Activated CD4-positive, alpha-beta T cell treated with anti-CD3 and anti-CD28 coated beads, Interleukin-2, amount 10 ng/mL, durations not matched to agents 7 days and 5 days (primary cell): ENCODE measurements at places on chromosomes 16 and 17. TPM values are rescaled to one million over a fixed set of nuclear protein-coding genes. Genes with fewer than 3 reads are reported as not detected.

TLCD3A gene
- total RNA-seq, result 5.8 TPM

- no peak for DNase-seq
- H3K4me3 ChIP-seq, result no peak overlapping the region
- no peaks in the 10 kb centered on the region for H3K4me1 ChIP-seq
- H3K27ac ChIP-seq, result no peak overlapping the region
- H3K36me3 ChIP-seq, result no peaks in the 10 kb centered on the region
Measured at GRCh38 chr17:10802496-10803284, 1.2 kb downstream of the TMEM238L start.

WIPI1 gene
- total RNA-seq, result 34.4 TPM

DOC2B gene
- not detected for total RNA-seq

KRT34 gene
- not detected for total RNA-seq

DNA sequence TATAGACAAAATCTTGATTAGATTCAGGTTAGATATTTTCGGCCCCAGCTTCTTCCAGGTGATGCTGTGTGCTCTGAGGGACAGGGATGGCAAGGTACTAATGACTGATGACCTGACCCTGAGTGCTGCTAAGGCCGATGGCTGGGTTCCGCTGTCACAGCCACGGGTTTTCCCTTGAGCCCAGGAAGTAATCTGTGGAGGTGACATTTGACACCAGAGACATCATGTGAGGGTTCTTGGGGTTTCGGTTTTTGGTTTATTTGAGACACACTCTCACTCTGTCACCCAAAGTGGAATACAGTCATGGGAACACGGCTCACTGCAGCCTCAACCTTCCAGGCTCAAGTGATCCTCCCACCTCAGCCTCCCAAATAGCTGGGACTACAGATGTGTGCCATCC lies 9.8 kb downstream of the OTOP3 start:
- no peaks in the 10 kb centered on the region for H3K4me1 ChIP-seq
- H3K4me3 ChIP-seq, result no peak overlapping the region
- no peaks in the 10 kb centered on the region for H3K36me3 ChIP-seq
- H3K27ac ChIP-seq, result no peak overlapping the region

- peak overlapping the region; percentile 47 for H3K27ac ChIP-seq
- peaks cover 17% of the 10 kb centered on the region for H3K4me1 ChIP-seq
- peaks cover 20% of the 10 kb centered on the region for H3K36me3 ChIP-seq
- DNase-seq, result no peak
- H3K27me3 ChIP-seq, result peaks cover 13% of the 10 kb centered on the region
- H3K4me3 ChIP-seq, result no peak overlapping the region
Measured at GRCh38 chr16:50038756-50039529, 13.9 kb downstream of the CNEP1R1 start.

DNA sequence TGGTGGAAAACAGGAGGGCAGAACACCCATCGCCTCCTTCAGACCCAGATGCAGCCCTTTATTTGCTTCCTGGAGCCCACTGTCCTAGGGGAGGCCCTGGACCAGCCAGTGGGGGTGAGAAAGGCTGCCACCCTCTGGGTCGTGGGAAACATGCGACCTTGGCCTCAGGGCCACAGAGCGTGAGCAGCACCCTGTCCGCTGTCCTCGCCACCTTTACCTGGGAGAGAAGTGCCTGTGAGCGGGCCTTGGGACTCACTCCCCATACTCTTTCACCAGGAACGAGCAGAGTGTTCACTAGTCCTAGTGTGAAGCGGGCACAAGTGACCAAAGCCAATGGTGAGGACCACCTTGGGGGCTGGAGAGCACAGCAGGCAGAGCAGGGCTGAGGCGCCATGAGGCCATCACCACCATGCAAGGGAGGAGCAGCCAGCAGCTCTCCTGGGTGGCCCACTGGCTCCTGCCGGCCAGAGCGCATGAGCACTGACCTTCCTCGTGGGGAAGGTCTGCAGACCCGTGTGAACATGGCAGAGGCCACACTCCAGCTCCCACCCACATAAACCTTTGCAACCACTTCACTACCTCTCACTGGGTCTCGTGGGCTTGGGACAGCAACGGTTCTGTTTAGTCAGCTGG lies 8.5 kb downstream of the SMCR8 start:
- no peak overlapping the region for H3K27ac ChIP-seq
- no peaks in the 10 kb centered on the region for H3K27me3 ChIP-seq
- H3K36me3 ChIP-seq, result peaks cover 40% of the 10 kb centered on the region
- no peak overlapping the region for H3K4me3 ChIP-seq

ARL5C gene
- total RNA-seq, result 0.15 TPM

DNA sequence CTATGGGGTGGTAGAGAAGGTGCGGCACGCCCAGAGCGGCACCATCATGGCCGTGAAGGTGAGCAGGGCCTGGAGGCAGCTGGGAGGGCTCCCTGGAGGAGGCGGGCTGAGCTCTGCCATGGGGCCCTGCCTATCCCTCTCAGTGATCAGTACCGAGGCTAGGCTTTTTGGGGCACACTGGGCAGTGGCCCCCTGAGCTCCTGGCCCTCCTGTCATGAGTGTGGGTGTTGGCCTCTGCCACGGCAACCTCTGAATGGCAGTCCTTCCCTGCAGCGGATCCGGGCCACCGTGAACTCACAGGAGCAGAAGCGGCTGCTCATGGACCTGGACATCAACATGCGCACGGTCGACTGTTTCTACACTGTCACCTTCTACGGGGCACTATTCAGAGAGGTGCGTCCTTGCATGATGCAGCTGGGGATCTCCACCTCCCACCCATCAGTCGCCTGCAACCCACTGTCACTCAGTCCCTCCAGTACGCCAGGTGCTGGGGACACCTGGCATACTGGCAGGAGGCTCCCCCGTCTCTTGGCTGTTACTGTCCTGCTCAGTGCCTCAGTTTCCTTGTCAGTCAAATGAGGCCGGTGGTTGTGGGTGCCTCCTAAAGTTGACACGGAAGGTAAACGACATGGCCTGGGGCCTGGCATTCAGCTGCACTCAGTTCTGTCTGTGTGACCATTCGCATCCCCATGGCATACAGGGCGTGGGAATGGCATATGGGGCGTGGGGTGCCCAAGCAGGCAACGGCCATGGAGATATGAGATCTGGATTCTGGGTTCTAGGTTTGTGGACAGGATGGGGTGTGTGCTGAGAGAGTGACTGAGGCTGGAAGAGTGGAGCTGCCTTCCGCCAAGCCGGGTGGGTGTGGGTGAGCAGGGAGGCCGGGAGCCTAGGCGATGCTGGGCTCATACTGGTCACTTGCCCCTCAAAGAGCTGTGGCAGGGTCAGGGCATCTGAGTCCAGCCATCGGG lies 16.4 kb downstream of the MAP2K3 start:
- peaks cover 24% of the 10 kb centered on the region for H3K36me3 ChIP-seq
- no peak overlapping the region for H3K4me3 ChIP-seq
- no peaks in the 10 kb centered on the region for H3K27me3 ChIP-seq
- no peak for DNase-seq
- H3K27ac ChIP-seq, result no peak overlapping the region

DNA sequence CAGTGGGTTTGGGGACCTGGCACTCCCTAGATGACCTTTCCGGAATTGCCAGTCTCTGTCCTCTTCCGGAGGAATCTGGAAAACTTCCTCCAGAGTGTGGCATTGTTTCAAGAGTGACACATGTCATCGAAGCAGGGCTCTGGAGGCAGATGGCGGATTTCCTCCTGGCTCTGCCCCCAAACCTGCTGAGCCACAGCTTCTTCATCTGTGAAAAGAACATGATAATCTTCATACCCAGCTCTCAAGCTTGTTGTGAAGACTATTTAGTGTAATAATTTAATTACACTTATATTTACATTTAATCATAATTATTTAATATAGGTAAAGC lies 19.7 kb upstream of the TEX2 start:
- H3K36me3 ChIP-seq, result no peaks in the 10 kb centered on the region
- DNase-seq, result no peak
- peaks cover 6% of the 10 kb centered on the region for H3K4me1 ChIP-seq
- H3K27ac ChIP-seq, result no peak overlapping the region
- no peak overlapping the region for H3K4me3 ChIP-seq
- no peaks in the 10 kb centered on the region for H3K27me3 ChIP-seq

DNA sequence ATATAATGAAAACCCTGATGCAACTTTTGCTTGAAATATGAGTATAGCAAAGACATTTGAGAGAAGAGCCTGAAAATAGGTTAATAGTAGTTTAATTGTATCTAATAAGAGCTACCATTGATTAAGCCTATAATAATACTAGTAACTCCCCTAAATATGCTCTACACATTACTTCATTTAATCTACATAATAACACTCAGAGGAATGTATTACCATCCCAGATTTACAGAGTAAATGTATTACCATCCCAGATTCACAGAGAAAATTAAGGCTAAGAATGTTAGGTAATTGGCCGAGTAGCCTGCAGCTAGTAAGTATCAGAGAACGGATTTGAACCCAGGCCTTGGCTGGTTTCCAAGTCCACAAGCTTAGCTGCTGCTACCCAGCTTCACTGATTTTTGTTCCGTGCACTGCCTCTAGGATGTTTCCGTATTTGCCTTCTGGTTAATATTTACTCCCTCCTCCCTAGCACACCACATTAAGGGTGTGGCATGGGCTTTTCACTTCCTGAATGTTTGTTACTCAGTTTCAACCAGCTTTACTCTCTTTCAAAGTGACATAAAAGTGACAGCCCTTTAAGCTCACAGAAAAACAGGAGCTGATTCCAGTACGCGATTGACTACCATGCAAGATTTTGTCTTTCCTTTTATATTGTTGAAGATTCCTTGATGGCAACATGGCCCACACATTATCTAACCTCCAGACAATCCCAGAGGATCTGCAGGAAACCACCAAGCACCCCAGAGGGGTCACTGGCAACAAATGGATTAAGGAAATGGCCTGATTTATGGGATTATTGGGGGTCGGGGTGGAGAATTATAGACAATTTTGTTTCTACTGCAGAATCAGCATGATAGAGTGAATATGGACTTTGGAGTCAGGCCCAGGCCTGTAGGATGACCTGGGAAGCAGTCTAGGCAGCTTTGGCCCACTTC lies 26.7 kb upstream of the TOX3 start:
- DNase-seq, result no peak
- H3K4me1 ChIP-seq, result no peaks in the 10 kb centered on the region
- H3K36me3 ChIP-seq, result no peaks in the 10 kb centered on the region

- H3K4me1 ChIP-seq, result no peaks in the 10 kb centered on the region
- H3K27me3 ChIP-seq, result no peaks in the 10 kb centered on the region
- DNase-seq, result no peak
- H3K27ac ChIP-seq, result no peak overlapping the region
Measured at GRCh38 chr16:51431517-51432241, 280.6 kb upstream of the SALL1 start.

GRCh38 chr16:86701286-86701975 lies 123.1 kb downstream of the FOXL1 start:
- H3K27me3 ChIP-seq, result no peaks in the 10 kb centered on the region
- no peak for DNase-seq
- no peak overlapping the region for H3K27ac ChIP-seq

ABCC3 gene
- not detected for total RNA-seq

DNA sequence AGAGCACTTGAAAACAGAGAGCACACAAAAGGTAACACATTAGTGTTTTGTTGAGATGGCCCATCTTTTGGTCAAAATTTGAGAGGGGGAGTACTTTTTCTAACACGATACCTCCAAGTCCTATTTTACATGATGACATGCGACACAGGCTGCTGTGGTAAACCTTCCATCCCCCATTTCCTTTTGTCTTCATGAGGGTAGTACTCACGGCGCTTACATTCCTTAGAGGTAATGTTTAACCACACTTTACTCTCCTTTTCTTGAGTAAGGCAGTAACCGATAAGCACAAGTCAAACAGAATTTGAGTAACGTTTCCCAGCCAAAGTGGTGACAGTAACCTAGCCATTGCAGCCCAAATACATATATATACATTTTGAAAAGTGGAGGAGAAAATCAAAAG lies 35.8 kb upstream of the PITPNM3 start:
- H3K27me3 ChIP-seq, result no peaks in the 10 kb centered on the region
- no peaks in the 10 kb centered on the region for H3K4me1 ChIP-seq
- no peak overlapping the region for H3K4me3 ChIP-seq
- DNase-seq, result no peak
- H3K36me3 ChIP-seq, result peaks cover 34% of the 10 kb centered on the region
- H3K27ac ChIP-seq, result no peak overlapping the region

DNA sequence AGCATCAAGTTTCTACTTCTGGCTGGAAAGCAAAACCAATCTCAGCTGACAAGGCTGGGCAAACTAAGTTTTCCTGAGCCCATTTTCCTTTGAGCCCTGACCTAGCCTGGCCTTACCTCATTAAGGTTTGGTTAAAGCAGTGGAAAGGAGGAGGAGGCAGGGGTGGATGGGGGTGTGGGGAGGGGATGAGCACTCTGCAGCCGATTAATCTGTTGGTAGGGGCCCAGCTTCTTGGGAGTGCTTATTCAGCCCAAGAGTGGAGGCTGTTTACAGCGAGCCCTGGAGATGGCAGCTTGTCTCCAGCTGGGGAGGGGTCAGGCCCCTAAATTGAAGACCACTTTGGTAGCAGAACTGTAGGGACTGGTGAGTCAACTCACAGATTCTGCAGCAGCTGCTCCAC lies 12.0 kb downstream of the SMCR8 start:
- H3K4me3 ChIP-seq, result no peak overlapping the region
- H3K27ac ChIP-seq, result no peak overlapping the region
- peaks cover 53% of the 10 kb centered on the region for H3K36me3 ChIP-seq

- no peaks in the 10 kb centered on the region for H3K4me1 ChIP-seq
- no peak for DNase-seq
- H3K27ac ChIP-seq, result no peak overlapping the region
- peaks cover 5% of the 10 kb centered on the region for H3K36me3 ChIP-seq
Measured at GRCh38 chr17:57586742-57587141, 158.4 kb downstream of the CCDC182 start.

GRCh38 chr16:49970797-49971431 lies 54.1 kb upstream of the CNEP1R1 start:
- H3K4me3 ChIP-seq, result no peak overlapping the region
- H3K27ac ChIP-seq, result no peak overlapping the region
- no peak for DNase-seq
- peaks cover 25% of the 10 kb centered on the region for H3K27me3 ChIP-seq
- no peaks in the 10 kb centered on the region for H3K4me1 ChIP-seq

TMEM114 gene
- total RNA-seq, result not detected

DLG4 gene
- 9.4 TPM for total RNA-seq

GRCh38 chr17:39777534-39778365 lies 40.0 kb downstream of the GRB7 start:
- no peaks in the 10 kb centered on the region for H3K27me3 ChIP-seq
- no peak for DNase-seq
- H3K4me1 ChIP-seq, result peaks cover 84% of the 10 kb centered on the region
- H3K27ac ChIP-seq, result peak overlapping the region; percentile 90
- peak overlapping the region; percentile 82 for H3K4me3 ChIP-seq

DNA sequence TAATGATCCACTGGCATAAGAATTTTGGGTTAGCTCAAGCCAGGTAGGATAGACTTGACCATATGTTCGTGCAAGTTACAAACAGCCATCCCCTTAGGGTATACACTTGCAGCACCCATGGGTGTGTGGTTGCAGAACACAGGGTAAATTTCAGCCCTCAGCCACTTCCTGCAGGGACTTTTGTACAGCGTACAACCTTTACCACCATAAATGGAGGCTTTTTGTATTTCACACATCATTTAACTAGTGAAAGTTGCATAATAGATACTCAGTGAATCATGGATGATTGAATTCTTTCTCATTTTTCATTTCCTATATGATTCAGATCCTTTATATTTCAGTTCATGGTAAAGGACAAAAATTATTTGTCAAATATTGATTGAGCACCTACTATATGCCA lies 473.9 kb downstream of the CDH13 start:
- no peaks in the 10 kb centered on the region for H3K27me3 ChIP-seq
- H3K36me3 ChIP-seq, result no peaks in the 10 kb centered on the region
- DNase-seq, result no peak
- no peaks in the 10 kb centered on the region for H3K4me1 ChIP-seq
- H3K4me3 ChIP-seq, result no peak overlapping the region
